ENCODE measurements at places on chromosomes 3 and 15.
A peak's percentile ranks its signal among the peaks of the same experiment; 100 is the strongest.

DNA sequence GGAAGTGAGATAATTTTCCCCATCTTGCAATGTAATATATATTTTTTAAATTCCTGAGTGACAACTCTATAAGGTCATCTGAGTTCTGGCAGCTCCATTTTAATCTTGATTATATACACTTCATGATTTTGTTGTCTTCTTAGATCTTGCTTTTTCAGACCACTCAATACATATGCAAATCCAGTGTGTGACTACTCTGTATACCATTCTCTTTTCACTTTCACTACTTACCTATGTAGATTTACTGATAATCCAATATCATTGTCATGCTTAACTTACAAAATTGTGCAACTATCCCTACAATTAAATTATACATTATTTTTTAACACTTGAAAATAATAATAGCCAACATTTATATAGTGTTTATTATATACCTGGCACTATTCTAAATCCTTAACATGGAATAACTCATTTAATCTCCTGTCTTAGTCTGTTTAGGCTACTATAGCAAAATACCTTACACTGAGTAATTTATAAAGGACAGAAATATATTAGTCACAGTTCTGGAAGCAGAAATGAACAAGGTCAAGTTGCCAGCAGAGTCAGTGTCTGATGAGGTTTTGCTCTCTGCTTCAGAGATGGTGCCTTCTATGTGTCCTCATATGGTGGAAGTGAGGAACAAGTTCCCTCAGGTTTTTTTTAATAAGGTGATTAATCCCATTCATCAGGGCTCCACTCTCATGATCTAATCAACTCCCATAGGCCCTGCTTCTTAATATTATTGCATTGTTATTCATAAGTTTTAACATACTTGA, 338.5 kb downstream of the TUSC7 start:
- DNase-seq: no peak

GRCh38 chr3:192911293-192911692, 6.4 kb downstream of the MB21D2 start:
- no peak for DNase-seq

GRCh38 chr15:81502439-81502838, 128.4 kb upstream of the TMC3 start:
- DNase-seq: no peak

GRCh38 chr15:98878862-98879261, 128.7 kb downstream of the PGPEP1L start:
- no peak for DNase-seq

DNA sequence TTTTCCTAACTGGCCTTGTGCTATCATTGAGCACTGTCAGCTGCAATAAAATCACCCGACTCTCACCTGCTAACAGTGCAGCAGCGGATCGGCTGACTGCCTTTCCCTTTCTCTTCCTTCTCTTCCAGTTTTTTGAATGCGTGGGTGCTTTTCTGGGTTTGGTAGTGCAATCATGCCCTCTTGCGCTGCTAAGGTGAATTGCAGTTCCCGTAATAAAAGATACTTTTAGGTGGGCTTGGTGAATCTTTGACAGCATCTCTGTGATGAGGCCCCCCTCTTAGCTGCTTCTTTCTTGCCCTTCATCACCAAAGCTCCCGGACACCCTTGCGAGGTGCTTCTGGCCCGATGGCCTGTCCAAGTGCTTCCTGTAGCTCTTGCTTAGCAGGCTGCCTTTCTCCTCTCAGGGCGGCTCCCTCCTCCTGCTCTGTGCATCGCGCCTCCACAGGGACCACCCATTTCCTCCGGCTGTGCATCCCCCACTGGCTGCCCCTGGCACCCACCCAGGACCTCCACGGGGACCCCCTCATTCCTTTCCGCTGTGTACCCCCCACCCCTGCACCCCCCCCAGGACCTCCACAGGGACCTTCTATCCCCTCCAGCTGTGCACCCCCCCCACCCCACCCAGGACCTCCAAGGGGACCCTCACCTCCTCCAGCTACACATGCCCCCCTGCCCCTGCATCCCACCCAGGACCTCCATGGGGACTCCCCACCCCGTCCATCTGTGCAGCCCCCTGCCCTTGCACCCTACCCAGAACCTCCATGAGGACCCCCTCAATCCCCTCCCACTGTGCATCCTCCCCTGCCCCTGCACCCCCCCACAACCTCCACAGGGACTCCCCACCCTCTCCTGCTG, 50.8 kb upstream of the RPL32 start:
- peak; percentile 24 for DNase-seq

- no peak for DNase-seq
These were observed 45.5 kb downstream of the TFG start for GRCh38 chr3:100754563-100755334.

DNA sequence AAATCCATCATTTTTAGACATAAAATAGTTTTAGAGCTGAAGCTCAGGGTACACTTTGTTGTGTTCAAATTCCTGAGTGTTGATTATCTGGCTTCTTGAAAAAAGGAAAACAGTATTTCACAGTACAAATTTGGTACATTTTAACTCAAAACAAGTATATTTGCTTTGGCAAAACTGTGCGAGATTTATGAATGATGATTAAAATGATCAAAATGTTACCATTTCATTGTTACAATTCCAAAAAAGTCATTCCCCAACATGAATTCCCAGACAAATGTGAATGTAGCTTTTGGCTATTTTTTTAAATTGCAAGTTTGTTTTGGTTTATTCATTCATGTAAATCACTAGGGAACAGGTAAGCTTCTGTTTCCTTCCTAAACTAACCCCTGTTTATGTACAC, 347.4 kb upstream of the DCBLD2 start:
- DNase-seq: no peak

GRCh38 chr3:70974747-70975146, 608.8 kb downstream of the FOXP1 start:
- DNase-seq: no peak

DNA sequence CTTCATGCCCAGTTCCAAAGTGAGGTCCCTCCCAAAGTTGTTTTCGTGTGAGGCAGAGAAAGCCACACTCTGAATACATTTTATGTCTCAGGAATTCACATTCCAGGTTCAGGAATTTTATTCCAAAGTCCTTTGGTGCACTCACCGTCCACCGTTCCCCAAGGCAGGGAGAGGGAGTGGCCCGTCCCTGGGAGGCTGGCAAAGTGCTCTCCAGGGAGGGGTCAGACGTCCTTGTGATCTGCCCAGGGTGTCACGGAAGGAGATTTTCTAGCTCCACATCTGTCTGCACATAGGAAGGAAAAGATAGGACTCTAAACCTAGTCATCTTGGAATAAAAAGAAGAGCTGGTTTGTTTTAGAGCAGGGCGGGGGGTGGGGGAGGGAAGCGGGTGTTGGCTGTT, 47.9 kb downstream of the KLF13 start:
- DNase-seq: no peak

- no peak for DNase-seq
These were observed 116.8 kb downstream of the USP13 start for GRCh38 chr3:179769411-179770247.

DNA sequence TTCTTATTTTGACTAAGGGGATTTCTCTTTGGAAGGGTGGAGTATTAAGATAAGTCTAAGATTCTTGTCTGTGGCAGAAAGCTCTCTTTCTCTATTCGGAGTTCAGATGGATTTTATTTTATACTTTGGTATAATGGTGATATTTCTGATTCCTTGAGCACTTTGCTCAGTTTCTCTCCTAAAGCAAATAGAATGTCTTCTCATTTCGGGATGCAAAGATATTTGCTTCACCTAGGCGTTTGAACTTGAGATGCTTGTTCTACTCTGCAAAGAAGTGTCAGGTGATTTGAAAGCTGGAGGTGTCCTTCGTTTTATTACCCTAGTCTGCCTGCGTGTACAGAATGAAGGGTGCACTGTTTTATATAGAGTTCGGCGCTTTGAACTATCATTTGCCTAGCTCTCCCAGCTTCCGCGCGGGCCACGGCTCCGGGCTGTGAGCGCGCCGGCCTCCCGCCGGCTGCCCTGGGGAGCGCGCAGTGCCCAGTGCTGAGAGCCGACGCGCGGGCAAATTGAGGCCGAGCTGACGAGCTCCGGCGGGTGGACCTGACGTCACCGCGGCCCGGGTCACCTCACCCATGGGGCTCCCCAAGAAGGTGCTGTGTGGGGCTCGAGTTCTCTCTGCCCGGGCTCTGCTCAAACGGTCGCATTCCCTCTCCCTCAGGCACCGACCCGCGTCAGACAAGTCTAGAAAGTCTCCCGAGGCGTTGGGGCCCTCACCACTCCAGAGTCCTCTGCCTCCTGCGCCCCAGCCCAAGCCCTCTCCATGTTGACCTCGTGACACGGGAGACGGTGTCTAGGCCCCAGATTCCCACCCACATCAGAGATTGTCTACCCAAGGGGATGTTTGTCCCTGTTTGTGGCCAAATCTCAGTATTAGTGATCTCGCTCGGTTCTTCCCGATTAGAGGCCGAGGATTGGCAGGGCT, 7.5 kb downstream of the SOX2 start:
- no peak for DNase-seq

DNA sequence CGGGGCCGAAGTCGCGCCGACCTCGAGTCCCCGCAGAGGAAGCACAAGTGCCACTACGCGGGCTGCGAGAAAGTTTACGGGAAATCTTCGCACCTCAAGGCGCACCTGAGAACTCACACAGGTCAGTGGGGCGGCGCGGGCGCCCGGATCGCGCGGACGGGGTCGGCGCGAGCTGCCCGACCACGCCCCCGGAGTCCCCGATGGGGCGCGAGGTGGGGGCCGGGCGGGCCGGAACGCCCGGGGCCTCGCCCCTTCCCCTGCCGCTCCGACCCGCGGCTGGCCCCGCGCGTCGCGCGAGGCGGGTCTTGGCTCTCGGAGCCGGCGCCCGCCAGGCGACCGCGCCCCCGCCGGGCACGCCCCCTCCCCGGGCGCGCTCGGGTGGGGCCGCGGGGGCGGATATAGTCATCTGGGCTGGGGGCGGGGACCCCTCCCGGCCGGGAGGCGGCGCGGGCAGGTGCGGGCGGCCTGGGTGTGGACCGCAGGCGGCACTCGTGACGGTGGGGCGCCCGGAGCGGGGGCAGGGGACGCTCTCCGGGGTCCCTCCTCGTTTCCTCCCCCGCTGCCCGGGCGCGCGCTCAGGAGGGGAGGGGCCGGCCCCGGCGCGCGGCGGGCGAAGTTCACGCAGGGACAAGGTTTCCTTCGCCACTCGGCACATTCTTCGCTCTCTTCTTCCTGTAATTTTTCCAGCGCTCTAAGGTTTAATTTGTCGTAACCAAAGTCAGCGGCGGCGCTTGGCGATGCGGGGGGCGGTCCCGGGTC, 1.2 kb downstream of the KLF13 start:
- no peak for DNase-seq

GRCh38 chr15:49330166-49330565, 92.9 kb upstream of the FGF7 start:
- DNase-seq: peak; percentile 9

DNA sequence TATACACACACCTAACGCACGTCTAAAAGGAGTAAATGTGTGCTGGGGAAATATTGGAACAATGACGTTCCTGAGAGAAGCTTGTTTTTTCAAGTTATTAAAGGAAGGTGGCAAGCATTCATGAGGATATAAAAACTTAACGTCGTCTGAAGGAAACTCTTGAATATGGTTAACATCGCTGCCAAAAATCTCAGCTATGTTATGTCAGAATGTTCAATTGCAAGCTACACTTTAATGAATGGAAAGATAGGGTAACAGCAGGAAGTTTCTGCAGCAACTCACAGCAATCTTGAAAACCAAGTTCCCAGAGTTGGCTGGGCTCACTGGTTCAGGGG, 54.3 kb upstream of the MEF2A start:
- peak; percentile 24 for DNase-seq

DNA sequence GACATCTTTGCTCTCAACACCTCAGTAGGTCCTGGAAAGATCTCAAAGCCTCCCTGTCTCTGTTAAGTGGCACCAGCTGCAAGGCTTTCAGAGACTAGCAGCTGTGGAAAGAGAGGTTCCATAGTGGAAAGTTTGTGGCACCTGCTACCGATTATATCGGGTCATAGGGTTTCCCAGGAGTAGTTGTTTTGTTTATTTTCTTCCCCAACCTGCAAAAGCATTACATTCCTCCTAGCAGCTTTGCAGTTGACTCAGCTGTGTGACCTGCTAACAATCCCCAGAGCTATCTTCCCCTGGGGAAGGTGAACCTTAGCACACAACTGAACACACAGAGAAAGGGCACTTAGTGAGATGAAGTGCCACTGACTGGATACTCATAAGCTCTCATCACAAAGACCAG, 598.9 kb upstream of the GRM7 start:
- no peak for DNase-seq

GRCh38 chr3:129560911-129561594, 18.1 kb downstream of the H1-8 start:
- peak; percentile 77 for DNase-seq

DNA sequence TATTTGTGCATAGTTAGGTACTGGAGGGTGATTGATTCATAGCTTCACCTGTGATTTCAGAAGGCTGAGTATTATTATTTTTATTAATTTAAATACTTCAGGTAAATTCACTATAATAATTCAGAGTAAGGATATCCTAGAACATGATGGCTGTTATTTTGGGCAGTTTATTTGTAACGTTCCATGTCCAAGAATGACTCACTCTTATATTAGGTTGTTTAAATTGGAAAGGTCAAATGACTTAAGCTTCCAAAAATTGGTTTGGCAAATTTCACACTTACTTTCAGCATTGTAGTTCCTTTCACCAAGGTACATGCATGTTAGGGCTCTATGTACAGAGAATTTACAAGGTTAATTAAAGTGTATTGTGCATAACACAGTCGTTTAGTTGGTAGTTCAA, 120.2 kb downstream of the EPHA3 start:
- no peak for DNase-seq

DNA sequence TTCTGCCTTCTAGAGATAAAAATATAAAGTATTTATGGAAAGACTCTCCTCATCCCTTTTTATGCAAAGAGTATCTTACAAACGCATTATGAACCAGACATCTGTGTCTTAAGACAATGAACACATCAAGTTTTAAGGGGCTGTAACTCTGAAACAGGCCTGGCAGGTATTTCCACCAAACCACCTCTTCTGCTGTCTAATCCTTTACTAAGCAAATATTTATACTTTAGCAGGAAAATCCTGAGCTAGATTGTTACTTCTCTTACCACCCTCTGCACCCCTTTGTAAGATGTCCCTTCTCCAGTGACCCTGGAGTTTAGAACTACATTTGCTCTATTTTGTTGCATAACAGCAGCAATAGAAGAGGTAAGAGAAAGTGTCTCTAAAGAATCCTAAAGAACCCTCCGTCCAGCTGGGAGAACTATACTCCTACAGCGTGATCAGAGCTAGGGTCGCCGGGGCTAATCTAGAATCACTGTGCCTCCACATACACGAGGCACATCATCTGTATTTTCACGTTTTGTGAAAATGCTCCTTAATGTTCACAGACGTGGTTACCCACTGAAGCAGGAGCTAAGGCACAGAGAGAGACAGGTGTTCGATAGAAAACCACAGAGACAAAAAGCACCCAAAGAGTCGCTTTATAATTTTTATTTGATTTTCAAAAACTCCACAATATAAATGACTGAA, 129.6 kb downstream of the FOXP1 start:
- no peak for DNase-seq

GRCh38 chr15:101563176-101563796, 73.8 kb upstream of the PCSK6 start:
- DNase-seq: no peak

All from GM04504 (cell line).